ENCODE measurements at places on chromosomes 3 and 15.

DNA sequence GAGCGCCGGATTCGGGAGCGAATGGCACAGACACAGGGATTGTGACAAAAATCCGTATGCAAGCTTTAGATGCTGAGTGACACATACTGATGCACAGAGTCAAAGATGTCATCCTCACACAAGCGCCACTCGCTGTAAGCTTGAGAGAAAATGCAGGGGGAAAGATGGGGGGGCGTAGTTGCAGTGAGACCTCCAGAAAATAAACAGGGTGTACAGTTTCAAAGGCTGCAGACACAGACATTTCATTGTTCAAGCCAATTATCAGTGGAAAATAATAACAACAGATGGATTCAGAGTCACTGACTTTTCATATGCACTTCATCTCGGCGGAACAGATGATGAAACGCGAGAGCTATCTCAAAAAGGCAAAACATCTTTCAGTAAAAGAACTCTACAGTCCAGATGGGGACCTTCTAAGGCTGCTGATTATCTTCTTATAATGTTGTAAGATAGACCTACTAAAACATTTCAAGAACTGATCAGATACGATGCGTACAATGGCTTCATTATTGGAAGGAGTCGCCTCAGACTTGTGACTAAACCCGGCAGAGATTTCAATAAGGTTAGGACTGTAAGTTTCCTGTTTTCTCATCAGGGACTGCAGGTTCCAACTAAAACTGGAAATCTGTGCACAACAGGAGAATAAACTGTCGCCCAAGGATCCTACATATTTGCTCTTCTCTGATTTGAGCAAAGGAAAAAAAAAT is 275.4 kb downstream of the FOXP1 start:
- no peak for DNase-seq

GRCh38 chr15:73924171-73924921 is 1.9 kb upstream of the LOXL1 start:
- DNase-seq: no peak

GRCh38 chr3:32712506-32713055 is 27.6 kb downstream of the CNOT10 start:
- no peak for DNase-seq

DNA sequence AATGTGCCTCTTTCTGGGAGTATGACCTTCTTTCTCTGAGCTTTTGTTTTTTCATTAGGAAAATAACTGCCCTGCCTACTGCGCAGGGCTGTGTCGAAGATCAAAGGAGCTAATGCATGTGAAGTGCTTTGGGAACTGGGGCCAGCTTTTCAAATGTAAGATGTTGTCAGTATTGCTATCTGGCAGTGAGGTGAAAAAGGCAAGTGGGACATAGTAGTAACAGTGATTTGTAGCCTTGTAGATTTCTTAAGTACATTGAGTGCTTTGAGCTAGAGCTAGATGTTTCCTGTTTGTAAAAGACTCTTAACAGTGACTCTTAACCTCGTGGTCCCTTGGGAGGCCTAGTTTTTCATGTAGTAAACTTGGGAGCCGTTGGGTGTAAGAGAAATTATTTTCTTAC is 126.5 kb downstream of the ECT2 start:
- DNase-seq: no peak

DNA sequence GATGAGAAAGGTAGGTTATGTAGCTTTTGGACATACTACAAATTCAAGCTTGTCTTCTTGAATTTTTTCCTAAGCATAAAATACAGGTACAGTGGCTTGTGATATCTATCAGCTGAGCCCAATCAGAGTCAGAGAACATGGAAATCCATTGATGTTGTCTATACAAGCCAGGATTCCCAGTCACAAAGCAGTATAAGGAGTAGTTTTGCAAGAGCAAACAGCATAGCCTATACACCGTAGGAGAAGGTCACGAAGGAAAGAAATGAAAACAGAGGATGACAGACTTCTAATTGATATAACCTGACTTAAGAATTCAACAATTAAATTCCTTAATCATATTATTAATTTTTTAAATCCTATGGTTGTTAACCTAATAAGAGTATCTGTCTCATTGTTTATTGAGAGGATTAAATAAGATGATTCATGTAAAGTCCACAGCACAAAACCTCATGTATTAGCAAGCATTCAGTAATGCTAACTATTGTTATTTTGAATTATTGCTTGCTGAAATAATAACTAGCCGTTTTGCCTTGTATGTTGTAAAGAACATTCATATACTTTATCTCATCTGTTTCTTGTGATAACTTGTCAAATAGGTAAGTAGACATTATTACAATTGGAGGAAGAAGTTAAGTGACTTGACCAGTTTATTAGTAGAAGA is 276.6 kb upstream of the ZPLD1 start:
- DNase-seq: no peak

- DNase-seq: no peak
These were observed 55.2 kb upstream of the KLHL25 start for GRCh38 chr15:85849946-85850345.

DNA sequence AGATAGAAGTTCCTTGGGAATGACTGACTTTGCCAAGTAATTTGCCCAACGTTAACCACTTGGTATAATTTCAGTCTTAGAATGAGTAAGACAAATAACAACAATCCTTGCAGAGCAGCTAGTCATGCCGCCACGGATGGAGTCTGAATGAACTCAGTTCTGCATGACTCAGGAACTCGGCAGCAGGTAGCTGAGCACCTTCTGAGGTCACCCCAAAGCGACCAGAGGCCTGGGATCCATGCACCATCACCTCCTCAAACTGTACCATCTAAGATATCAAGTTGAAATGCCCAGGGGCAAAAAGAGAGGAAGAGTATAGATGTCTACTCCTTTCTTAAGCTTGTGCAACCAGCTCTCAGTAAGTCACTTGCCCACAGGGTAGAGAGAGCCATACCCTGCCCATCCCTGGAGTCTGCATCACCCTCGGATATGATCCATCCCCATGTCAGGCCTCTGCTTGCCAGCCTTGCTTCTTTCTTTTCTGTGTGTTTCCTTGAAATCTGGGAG is 8.5 kb upstream of the CDCP1 start:
- DNase-seq: no peak

GRCh38 chr3:31439890-31440750 is 92.6 kb upstream of the STT3B start:
- no peak for DNase-seq

DNA sequence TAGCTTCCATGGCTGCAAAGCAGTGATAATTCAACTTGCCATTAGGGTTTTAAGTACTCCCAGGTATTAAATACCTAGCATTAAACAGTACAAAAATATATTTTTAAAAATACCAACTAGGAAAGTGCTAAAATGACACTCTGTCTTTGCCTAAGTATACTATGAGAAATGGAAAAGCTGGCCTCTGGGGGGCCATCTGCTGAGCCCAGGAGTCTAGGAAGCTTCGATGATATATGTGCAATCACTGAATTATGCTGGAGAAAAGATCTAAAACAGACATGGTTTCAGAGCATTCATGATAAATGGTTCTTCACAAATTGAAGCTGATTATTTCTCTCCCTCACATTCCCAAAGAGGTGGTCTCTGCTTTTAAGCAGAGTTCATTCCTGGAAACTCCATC is 191.8 kb downstream of the OPA1 start:
- no peak for DNase-seq

DNA sequence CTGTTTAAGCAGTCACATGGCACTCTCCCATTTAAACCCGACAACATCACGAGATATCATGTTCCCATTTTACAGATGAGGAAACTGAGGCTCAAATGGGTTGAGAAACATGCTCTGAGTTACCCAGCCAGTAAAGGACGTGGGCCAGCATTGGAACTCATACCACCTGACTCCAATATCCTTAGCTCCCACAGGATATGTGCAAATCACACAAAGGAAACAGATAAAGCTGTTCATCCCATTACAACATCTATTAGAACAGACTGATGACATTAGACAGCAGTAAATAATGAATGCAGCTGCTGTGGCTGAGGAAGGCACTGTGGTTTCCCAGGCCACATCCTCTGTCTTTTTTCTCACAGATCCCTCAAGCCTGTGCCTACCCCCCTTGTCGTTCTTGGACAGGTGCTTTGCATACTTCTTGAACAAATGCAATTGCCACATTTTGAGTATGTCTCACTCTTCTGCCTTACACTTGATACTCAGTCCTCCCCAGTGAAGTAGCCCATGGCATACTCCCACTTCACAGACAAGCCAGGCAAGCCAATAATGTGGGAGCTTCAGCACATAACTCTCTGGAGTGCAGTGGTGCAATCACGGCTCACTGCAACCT is 17.7 kb downstream of the FRMD4B start:
- peak; percentile 58 for DNase-seq

DNA sequence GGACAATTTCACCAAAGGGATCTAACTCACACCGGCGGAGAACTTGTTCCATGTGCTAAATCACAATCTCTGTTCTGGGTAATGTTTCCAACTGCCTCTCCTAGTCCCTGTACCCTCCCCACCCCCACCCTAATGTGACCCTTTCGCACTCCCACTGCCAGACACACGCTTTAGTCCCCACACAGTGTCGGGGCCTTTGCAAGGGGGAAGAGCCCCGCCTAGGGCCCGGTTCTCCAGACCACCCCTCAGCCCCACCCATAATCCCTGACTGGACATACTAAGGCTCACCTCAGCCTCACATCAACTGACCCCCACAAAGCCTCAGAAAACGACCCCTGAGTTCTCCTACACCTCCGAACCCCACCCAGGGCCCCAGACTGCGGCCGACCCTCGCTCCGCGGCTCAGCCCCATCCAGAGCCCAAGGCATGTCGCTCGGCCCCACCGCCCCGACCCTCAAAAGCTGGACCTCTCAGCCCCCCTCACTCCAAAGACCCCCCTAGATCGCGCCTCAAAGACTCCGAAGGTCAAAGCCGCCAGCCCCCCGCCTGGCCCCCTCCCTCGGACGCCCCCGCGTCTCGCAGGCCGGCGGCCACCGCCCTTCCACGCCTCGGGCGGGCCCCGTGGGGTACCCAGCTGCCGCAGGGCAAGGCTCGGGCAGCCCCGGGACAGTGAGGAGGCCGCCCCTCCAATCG is 72.0 kb upstream of the MAP4 start:
- no peak for DNase-seq

DNA sequence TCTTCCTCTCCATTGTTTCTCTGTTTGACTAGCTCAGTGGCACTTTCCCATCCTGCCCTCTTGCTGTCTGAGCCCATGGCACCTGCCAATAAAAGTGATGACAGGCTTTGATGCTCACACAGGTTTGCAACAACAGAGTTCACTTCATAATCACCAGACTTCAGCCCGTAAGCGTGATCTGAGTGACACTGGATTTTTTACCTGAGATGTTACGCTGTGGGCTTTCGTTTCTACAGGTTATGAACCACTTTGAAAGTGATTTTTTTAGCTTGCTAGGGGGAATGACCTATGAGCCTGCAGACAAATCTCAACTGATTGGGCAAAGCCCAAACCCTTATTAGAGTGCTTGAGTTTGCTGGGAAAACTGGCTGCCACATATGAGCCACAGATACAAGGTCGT is 173.9 kb upstream of the ICE2 start:
- no peak for DNase-seq

- no peak for DNase-seq
These were observed 32.7 kb downstream of the C3orf70 start for GRCh38 chr3:185120126-185120525.

DNA sequence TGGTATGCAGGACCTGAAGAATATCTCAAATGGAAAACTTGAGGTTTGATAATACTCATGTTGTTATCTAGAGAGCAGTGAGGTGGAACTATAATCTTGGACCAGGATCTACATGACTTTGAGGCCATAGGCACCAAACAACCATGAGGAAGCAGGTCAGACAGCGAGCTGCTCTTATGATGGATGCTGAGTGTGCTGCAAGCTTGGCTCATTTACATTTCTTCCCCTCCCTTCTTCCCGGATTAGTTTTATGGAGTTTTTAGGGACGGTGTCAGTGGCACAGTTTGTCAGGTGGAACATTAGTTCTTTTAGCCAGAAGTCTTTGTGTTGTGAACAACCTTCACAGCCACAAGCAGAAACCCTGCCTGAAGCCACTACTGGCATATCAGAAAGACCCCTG is 8.0 kb upstream of the MYZAP start:
- DNase-seq: no peak

GRCh38 chr3:64686446-64686908 is 1.3 kb downstream of the ADAMTS9 start:
- peak; percentile 17 for DNase-seq

- DNase-seq: no peak
These were observed 216.9 kb downstream of the ATP8B4 start for GRCh38 chr15:49901996-49902684.

DNA sequence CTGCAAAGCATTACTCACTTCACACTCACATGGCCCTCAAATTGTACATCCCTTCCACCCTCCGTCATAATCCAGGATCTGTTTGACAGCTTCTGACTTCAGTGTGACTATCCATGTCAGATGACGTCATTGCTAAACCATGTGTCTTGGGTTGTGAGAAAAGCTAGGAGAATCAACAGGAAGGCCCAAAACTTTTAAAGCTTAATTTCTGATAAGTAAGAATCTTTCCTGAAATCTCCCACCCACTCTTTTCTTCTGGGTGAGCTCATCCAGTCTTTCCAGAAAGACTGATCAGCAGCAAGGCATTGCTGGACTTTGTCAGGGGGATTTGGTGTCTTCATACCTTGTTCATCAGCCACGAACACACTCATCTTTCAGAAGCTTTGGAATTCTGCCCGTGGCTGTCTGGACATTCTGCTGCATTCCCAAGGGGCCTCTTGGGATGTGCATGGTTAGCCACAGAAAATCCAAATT is 11.5 kb upstream of the LMCD1 start:
- no peak for DNase-seq

Measured in GM10248 (cell line).